ENCODE measurements at places on chromosomes 2 and 18.

GRCh38 chr2:1219901-1220573 is 193.2 kb upstream of the TPO start:
- no peak for DNase-seq

GRCh38 chr18:79010802-79011201 is 31.2 kb downstream of the SALL3 start:
- no peak for DNase-seq

GRCh38 chr2:177264209-177264692 is 276 bp downstream of the NFE2L2 start:
- DNase-seq, result no peak

DNA sequence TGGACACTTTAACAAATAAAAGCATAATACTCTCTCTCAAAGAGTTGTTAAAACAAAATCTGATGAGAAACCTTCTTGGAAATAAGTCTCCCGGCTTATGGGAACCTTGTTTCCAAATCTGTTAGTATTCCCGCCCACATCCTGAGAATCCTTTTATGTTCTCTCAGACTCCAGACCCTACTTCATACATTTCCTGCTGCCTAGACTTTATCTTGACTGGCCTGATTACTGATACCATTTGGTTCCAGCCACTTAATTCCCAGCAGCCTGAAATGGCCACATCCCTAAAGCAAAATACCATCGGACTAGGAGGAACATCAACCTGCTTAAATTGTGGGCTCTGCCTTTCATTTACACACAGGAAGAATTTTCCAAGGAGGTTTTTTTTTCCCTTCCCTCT is 79.1 kb upstream of the CYP1B1 start:
- DNase-seq, result no peak

- DNase-seq, result no peak
These were observed 1037.7 kb upstream of the SLC39A10 start for GRCh38 chr2:194619366-194619765.

DNA sequence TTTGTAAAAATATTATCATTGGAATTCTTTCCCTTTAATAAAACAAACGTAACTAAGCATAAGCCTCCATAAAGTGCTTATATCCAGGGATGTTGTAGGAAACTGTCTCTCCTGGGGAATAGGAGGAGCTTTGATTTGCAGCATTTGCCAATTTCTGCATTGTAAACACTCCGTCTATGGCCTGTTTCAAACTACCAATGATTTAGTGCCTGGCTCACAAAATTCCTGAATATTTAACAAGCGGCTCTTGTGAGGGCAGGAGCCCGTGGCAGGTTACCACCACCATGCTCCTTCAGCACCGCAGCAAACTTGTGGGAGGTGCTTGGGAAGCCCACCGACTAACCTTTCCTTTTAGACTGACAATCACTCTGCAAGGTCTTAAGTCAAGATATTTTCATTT is 520.3 kb downstream of the SOX11 start:
- DNase-seq, result no peak

- DNase-seq, result no peak
These were observed 175.5 kb upstream of the CELF4 start for GRCh38 chr18:37741032-37741623.

DNA sequence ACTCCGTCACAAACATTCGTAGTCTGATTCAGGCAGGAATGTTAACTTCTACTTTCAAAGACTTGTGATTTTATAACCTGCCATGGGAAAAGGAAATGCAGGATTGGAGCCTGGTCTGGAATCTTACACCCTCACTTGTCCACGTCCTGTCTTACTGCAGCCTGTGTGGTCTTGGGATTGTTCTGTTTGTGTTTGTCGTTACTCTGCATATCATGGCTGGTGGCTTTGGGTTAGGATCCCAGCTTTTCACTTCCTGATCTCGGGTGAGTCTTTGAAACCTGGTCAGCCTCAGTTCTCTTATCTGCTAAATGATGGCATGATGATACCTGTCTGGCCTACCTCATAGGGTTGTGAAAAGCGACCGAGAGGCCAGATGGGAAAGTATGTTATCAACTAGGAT is 34.6 kb downstream of the SH3BP4 start:
- DNase-seq, result no peak

- no peak for DNase-seq
These were observed 52.9 kb downstream of the ADI1 start for GRCh38 chr2:3466482-3466863.

DNA sequence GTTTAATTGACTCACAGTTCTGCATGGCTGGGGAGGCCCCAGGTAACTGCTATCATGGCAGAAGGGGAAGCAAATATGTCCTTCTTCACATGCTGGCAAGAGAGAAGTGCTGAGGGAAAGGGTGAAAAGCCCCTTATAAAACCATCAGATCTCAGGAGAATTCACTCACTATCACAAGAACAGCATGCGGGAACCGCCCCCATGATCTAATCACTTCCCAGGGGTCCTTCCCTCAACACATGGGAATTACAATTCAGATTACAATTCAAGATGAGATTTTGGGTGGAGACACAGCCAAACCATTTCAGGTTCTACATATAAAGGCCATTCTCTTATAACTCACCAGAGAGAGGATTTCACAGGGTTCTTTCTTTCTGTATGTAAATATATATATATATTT is 62.9 kb downstream of the VRK2 start:
- no peak for DNase-seq

- no peak for DNase-seq
These were observed 69.2 kb downstream of the SLC40A1 start for GRCh38 chr2:189511210-189511959.

GRCh38 chr18:51425889-51426288 is 228.4 kb upstream of the MEX3C start:
- no peak for DNase-seq

DNA sequence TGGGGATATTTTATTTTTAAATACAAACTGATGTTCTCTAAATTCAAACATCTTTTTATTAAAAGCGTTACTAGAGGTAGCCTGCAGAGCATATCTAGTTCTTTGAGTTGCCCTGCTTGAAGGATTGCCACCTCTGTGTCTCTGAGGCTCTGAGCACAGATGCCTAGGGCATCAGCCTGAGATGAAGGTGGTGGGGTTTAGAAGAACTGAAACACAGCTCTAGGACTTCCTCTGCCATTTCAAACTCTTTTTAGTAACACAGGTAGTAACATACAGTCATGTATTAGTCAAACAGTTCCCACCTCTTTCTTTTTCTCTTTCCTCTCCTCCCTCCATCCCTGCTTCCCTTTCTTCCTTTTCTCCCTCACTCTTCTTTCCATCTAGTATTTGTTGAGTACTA is 57.6 kb downstream of the TTC21B start:
- DNase-seq, result no peak

GRCh38 chr18:5879479-5879882 is 15.8 kb downstream of the TMEM200C start:
- no peak for DNase-seq

- no peak for DNase-seq
These were observed 86.1 kb downstream of the SLC4A10 start for GRCh38 chr2:161710131-161710915.

- no peak for DNase-seq
These were observed 59.3 kb downstream of the UNC80 start for GRCh38 chr2:209830722-209831465.

GRCh38 chr2:28425464-28425835 is 32.8 kb downstream of the FOSL2 start:
- DNase-seq, result no peak

- no peak for DNase-seq
These were observed 45.6 kb downstream of the PAIP2B start for GRCh38 chr2:71181316-71181715.

DNA sequence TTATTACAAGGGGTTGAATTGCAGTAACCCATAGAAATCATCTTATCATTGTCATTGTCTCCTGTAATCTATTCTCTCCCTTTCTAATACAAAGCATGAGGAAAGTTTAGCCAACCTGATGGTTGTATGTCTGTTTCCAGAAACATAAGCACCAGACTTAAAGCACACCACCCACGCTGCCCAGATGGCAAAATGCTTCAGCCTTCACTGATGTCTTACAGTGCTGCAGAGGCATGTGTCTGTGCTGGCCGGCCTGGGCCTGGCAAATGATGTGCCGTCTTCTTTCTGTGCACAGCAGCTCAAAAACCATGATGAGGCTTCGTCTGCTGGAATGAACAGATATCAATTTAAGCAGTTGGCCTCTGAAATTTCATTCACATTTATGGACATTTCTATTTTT is 443.0 kb upstream of the RGPD4 start:
- no peak for DNase-seq

- no peak for DNase-seq
These were observed 282.2 kb upstream of the ATP5MC3 start for GRCh38 chr2:175463589-175464310.

- no peak for DNase-seq
These were observed 188.1 kb upstream of the FANCL start for GRCh38 chr2:58429014-58429875.

- no peak for DNase-seq
These were observed 32.8 kb downstream of the MYOM1 start for GRCh38 chr18:3186678-3187658.

DNA sequence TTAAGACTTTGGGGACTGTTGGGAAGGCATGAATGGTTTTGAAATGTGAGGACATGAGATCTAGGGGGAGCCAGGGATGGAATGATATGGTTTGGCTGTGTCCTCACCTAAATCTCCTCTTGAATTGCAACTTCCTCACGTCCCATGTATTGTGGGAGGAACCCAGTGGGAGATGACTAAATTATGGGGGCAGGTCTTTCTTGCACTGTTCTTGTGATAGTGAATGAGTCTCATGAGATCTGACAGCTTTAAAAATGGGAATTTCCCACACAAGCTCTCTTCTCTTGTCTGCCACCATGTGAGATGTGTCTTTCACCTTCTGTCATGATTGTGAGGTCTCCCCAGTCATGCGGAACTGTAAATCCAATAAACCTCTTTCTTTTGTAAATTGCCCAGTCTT is 11.5 kb upstream of the MBP start:
- no peak for DNase-seq

DNA sequence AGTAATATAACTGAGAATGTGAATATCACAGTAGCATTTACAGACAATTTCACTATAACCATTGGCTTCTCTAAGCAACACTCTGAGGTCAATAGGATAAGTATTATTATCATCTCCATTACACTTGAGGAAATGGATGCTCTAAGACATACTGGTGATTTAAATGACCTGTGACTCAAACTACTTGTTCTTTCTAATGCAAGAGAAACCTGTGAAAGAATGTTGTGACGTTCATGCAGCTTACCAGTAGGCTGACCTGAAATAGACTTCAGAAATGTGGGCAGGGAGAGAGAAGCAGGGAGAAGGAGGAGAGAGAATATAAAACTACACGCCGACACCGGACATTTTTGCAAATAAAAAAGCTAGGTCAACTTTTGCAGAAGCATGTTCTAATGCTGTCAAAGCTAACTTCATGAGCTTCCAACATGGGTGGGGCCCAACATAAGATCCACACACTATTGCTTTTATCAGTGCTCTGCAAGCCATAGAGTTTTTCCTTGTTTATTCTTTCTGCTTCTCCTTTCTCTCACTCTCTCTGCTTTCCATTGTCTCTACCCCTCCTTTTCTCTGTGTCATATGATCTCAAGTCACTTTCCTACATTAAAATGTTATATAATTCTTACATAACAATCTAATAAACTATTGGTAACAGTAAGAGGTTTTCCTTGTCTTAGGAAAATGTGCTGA is 217.6 kb upstream of the FN1 start:
- no peak for DNase-seq

DNA sequence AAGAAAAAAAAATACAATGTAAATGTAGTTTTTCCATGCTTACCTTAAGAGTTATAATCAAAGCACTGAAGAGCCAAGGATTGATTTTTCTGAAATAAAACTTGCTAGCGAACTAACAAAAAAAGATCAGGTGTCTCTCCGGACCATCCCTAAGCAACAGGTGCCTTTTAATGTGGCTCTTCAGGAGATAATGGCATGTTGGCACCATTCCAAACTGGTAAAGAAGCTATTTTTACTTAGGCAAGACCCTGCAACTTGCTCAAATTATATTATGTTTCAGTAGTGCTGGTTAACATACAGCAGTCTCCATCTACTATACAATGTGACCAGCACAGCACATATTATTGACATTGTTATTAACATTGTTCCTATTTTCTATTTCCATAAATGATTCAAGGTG is 2.3 kb upstream of the GCC2 start:
- peak; percentile 44 for DNase-seq

- DNase-seq, result no peak
These were observed 433.0 kb downstream of the ZEB2 start for GRCh38 chr2:144086965-144087364.
